ENCODE measurements at places on chromosomes 12 and 14. TPM values are rescaled to one million over a fixed set of nuclear protein-coding genes. Genes with fewer than 3 reads are reported as not detected.

- DNase-seq = no peak
Measured at GRCh38 chr14:79840103-79840502, 371.2 kb downstream of the DIO2 start.

- DNase-seq = no peak
Measured at GRCh38 chr12:121788176-121788818, 5.2 kb downstream of the RHOF start.

DNA sequence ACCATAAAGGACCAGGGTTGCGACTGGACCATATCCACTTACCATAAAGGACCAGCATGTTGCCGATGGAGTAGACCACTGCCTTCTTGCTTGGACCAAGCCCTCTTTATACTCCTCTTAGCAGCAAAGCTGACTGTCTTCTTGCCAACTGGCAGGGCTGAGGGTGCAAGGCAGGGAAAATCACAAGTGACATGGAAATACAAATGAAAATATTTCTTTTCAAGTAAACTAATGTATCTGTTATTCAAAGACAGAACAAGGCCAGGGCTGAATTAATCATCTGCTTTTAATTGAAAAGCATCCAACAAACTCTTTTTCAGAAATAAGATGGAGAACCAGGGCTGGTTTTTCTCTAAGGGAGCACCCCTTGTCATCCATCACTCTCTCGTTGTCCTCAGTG, at the start of gene CELA1:
TSS of gene CELA1 (minus strand) at position 99 of the 400 bp plus-strand sequence. CDS start at position 58, 41 bp downstream.
- no peak for DNase-seq

GRCh38 chr12:10122689-10123088, 7.3 kb downstream of the CLEC7A start:
- no peak for DNase-seq

DNA sequence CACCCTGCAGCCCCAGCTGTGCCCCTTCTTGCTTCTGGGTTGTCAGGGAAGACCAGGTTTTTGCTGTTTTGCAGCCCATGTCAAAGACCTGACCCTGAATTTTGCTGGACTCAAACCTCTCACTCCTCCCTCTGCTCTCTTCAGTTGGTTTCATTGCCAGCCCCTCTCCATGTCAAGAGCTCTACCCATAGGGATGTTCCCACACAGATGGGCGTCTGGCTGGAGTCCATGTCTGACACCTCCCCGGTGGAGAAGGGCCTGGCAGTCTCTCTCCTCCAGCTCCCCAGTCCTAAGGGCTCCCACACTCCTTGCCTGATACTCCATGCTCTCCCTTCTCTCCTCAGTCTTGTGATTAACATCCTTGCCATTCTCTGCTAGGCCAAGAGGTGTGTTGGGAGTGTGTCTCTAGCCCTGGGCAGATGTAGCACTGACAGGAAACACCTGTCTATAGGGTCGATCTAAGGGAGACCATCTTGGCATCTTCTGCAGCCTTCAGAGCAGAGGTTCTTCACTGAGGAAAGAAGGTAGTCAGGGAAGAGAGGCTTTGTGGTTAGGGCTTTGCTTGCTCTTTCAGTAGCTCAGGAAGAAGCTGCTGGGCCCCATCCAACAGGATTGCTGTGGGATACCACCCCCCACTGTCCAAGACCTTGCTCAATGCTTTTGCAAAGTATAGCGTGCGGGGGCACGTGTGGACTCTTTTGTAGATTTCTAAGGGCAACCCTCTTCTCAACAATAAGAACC, 4.7 kb downstream of the ASIC1 start:
- no peak for DNase-seq

DNA sequence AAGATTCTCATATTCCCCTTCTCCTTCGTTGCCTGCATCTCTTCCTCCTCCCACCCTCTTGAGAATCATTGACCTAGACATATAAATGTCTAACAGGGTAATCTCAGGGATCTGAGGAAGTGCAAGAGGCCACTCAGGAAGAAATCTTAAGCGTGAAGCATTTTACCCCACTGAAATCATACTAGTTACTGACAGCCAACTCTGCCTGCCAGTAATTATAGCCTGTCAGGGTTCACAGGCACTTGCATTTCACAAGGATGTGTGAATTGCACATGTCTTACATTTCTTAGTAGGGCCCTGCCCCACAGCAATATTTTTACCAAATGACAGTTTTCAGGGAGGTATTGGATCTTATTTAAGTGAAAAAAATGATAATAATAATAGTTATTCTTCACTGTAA, 127.2 kb downstream of the SLC15A5 start:
- no peak for DNase-seq

DNA sequence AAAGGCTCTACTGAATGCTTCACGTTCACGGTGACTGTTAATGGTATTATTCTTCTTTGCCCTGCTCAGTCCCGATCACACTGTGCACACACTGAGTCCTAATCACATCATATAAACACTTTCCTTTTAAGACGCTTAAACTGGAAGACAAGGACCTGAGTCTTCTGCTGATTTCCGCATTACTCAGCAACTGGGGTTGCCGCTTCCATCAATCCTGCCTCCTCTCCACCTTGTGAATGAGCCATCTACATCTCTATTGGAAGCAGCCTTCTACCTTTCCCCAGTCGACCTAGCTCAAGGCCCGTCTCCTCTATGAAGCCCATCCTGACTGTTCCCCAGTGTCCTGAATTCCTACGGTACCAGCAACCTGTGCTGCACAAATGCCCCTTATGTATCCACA, 104.7 kb downstream of the NCOR2 start:
- DNase-seq = no peak

GRCh38 chr14:53570411-53571387, 385.9 kb downstream of the BMP4 start:
- no peak for DNase-seq

- DNase-seq = no peak
Measured at GRCh38 chr12:56670836-56671235, 17.2 kb downstream of the PTGES3 start.

- no peak for DNase-seq
Measured at GRCh38 chr14:52683985-52684520, 11.3 kb downstream of the ERO1A start.

DNA sequence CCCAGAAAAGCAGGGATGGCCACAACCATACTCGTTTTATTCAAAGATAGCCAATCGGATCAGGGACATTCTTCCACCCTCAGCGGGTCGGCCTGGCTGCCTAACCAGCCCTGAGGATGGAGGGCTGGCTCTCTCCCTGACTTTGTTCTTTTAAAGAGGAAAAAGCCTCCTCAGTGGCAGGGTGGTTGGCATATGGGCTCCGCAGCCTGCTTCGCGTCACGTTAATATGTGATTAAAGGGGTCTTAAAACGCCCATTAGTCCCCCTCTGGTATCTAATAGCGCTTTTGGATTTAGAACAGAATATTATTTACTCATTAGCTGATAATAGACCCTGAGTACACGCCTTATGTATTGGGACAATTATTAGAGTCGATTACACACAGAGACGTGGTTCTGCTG, 199.4 kb downstream of the PHETA1 start:
- DNase-seq = no peak

GRCh38 chr12:124684496-124684895, 117.1 kb upstream of the NCOR2 start:
- no peak for DNase-seq

GRCh38 chr12:26135010-26135420, 10.2 kb upstream of the BHLHE41 start:
- DNase-seq = peak; percentile 64

DNA sequence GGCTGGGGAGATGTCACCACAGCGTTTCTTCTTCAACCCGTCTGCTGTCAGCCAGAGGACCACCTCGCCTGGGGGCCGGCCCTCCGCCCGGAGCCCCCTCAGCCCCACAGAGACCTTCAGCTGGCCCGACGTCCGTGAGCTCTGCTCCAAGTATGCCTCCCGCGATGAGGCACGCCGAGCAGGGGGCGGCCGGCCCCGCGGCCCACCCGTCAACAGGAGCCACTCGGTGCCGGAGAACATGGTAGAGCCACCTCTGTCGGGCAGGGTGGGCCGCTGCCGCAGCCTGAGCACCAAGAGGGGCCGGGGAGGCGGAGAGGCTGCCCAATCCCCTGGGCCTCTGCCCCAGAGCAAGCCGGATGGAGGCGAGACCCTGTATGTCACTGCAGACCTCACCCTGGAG, 38.8 kb downstream of the PLEKHG3 start:
- DNase-seq = no peak

DNA sequence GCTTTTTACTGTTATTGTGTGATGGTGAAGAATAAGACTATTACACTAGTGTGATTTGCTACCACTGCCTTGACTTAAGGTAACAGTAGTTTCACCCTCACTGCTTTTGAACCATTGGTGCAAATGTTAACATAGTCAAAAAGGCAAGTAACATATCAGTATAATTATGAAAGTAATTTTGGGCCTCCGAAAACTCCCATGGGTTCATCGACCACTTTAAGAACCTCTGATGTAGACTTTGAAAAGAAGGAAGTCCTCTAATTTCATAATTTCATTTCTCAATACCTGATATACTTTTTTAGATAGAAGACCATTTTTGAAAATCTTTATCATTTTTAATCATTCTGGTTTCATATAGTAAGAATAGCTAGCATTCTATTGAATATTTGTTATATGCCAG, 57.7 kb downstream of the ETNK1 start:
- no peak for DNase-seq

- DNase-seq = no peak
Measured at GRCh38 chr12:76142305-76142704, 57.8 kb upstream of the NAP1L1 start.

DNA sequence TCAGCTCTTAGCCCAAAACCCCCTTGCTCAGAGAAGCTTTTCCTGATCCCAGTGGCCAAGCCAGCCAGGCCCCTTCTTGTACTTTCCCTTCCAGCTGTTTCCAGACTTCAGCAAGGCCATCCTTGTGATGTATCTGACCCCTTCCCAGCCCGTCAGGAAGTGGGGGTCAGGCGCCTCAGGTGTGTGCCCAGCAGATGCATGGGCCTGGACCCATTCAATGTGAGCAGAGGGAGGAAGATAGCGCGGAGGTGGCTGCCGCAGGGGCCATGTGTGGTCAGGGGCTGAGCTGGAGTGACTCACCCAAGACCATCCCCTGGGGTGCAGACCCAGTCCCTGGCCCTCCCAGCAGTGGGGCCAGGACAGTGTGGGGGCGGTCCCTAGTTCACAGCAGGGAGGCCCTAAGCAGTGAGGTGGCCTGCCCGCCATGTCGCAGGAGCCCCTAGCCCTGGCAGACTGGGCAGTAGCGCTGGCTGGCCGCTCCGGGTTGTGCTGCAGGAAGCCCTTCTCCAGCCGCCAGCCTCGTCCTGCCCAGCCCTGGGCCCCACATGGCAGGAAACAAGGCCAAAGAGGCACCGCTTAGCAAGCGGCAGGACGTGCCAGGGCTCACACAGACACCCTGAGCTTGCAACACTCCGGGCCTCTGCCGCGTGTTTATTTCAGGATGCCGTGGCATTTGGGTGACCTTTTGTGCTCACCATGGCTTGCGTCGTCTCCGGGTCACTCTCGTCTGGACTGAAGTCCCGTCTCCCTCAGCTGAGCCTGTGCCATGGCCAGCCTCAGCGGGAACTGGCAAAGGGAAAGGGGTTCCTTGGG, 12.0 kb downstream of the ADSS1 start:
- peak; percentile 88 for DNase-seq

GRCh38 chr12:49039421-49040363, 20.9 kb downstream of the KMT2D start:
- no peak for DNase-seq

DNA sequence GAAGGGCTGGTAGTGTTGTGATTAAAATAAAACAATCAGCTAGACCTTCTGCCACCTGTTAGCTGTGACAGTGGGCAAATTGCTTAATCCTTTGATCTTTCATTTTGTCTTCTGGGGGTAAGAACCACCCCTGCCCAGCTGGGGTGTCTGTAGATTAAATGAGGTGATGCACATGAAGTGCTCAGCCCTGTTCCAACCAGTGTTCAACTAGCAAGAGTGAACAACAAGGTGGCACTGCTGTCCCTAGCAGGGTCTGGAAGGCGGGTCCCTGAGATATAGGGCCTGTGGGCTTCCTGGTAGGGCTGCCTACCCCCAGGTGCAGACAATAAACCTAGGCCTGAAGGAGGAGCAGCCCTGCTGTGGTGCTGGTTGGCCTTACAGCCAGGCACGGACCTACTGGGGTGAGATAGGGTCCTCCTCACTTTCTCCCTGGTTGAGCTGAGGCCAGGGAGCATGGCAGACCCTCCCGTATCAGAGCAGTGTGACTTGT, 60.6 kb downstream of the ARL6IP4 start:
- DNase-seq = no peak

- no peak for DNase-seq
Measured at GRCh38 chr12:93745286-93745685, 68.1 kb downstream of the CRADD start.

DNA sequence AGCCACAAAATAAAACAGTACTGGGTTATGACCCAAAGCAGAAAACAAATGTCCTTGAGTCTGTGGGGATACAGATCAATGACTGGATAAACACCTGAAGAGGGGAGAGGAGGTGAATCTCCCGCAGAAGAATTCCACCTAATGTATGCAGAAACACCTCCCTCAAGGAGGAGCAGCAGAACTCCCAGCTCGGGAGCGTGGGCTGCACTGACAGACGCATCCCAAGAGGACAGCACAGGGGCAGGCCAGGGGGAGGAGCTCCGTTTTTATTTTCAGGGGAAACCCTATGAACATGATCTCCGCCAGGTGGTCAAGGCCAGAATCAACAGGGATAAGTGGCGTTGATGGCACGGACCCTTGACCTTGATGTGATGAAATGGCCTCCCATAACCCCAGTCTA, 41.8 kb upstream of the PPP2R5C start:
- DNase-seq = no peak

- peak; percentile 58 for DNase-seq
Measured at GRCh38 chr14:73245480-73246325, 8.4 kb downstream of the PAPLN start.

DNA sequence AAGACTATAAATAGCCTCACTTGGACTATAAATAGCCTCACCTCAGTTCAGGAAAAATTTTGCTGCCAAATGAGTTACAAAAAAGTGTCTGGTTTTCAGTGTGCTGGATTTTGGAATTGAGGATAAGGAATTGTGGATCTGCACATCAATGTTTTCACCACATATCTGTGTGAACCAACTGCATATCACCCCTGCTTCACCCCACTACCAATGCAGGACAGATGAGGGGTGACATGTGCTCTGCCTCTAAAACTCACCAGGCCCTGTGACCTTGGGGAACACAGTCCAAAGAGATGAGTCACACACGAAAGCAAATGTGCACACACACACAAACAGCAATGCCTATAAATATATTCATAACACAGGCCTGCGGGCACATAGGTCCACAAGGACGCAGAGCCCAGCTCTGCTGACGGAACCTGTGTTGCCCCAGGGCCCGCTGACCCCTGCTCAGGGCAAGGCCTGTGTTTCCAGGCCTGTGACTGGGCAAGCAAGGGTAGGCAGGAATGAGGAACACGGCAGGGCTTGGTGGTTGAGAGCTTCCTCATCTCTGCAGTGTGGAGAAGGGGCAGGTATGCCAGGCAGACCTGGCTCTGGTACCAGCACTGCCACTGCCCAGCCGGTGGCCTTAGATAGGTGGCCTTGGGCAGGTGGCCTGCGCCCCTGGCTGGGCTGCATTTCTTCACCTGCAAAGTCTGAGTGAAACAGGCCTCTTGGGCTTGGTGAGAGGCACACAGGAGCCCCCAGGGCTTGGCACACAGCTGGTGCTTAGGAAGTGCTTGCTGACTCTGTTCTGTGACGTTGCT, 82.4 kb downstream of the ARL6IP4 start:
- no peak for DNase-seq

Gene GRIN2B
- 2.6 TPM for total RNA-seq

Gene ZNF84
- 16.8 TPM for total RNA-seq

Gene DBX2
- not detected for total RNA-seq

Gene MANSC1
- 8.0 TPM for total RNA-seq

Gene BRI3BP
- total RNA-seq = 6.6 TPM

Gene SMCO3
- 1.3 TPM for total RNA-seq

Gene PLEKHH1
- 2.9 TPM for total RNA-seq

Gene B4GALNT1
- total RNA-seq = 2.5 TPM

Gene CHST11
- 63.2 TPM for total RNA-seq

Gene HOXC4
- 0.71 TPM for total RNA-seq

Gene KRT77
- total RNA-seq = not detected

All from lung (tissue), 17 donors.